ENCODE measurements at places on chromosomes 16 and 17. TPM values are rescaled to one million over a fixed set of nuclear protein-coding genes. Genes with fewer than 3 reads are reported as not detected.

CCDC200 gene
- not detected for total RNA-seq

CACNA1G gene
- total RNA-seq: 0.09 TPM

DNA sequence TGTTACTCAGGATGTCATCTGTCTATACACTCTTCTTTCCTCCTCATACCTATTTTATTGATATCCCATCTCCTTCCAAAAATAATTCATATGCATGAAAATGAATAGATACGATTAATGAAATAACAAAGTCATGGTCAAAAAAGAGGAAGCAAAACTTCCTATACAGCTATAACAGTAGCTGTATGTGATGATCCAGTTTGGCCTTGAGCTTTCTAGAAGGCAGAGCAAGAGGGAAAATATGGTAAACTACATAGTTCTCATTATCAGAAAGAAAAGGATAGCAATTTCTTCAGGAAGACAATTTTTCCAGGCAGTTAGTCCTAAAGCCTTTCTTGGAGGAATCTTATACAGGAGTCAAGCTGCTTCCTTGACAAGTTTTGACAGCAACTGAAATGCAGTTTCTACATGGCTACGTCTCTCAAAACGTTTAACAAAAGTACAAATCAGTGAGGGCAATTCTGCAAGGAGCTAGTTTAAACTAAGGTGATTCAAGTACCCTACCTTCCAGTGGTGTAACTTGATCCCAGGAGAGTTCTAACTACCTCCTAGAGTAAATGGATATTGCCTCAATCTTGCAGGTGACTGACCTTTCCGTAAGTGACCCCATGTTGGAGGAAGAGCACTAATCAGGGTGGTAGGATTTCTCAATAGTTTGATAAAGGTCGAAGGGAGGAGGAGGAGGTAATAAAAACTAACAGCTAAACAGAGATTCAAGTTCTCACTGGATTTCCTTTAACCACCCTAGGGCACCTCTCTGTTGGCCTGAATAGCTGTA is 1.0 kb downstream of the SPAG5 start:
- no peak for DNase-seq
- H3K27ac ChIP-seq: peak overlapping the region; percentile 96
- H3K4me1 ChIP-seq: peaks cover 22% of the 10 kb centered on the region
- no peaks in the 10 kb centered on the region for H3K27me3 ChIP-seq

GRCh38 chr17:8362651-8363332 is 13.7 kb downstream of the KRABD2 start:
- no peak for DNase-seq
- H3K36me3 ChIP-seq: peaks cover 5% of the 10 kb centered on the region
- no peak overlapping the region for H3K4me3 ChIP-seq
- peaks cover 32% of the 10 kb centered on the region for H3K4me1 ChIP-seq
- H3K27me3 ChIP-seq: no peaks in the 10 kb centered on the region

- H3K4me1 ChIP-seq: peaks cover 97% of the 10 kb centered on the region
- no peaks in the 10 kb centered on the region for H3K27me3 ChIP-seq
- H3K36me3 ChIP-seq: peaks cover 43% of the 10 kb centered on the region
- H3K4me3 ChIP-seq: peak overlapping the region; percentile 97
- DNase-seq: peak; percentile 91
Observed at GRCh38 chr17:78131172-78132083, 857 bp downstream of the TMC8 start.

All from spleen (tissue), 13 donors.